Activated CD4-positive, alpha-beta T cell treated with anti-CD3 and anti-CD28 coated beads, Interleukin-2, amount 50 U/mL, for 1 hour (primary cell): ENCODE measurements at places on chromosomes 5 and 9.

- DNase-seq: no peak
These were observed 328.7 kb downstream of the MED10 start for GRCh38 chr5:6049662-6050061.

GRCh38 chr5:133735346-133735745, 123.0 kb upstream of the FSTL4 start:
- DNase-seq: no peak

DNA sequence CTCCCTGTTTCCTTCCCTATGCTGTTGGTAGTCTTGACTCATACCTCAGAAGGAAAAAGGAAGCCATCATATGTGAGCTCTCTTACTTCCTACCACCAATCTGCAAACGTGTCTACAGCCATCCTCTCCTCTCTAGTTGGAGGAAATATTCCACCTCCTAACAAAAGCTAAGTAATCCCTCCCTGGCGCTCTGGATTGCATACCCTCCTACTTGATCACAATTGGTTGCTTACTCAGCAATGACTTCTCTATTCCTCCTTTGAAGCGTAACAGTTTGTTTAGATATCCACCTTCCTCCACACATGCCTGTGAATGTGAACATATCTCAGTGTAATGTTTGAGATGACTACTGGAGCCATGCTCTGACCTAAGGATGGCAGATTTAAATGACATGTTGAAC, 18.2 kb downstream of the RUSC2 start:
- DNase-seq: no peak

DNA sequence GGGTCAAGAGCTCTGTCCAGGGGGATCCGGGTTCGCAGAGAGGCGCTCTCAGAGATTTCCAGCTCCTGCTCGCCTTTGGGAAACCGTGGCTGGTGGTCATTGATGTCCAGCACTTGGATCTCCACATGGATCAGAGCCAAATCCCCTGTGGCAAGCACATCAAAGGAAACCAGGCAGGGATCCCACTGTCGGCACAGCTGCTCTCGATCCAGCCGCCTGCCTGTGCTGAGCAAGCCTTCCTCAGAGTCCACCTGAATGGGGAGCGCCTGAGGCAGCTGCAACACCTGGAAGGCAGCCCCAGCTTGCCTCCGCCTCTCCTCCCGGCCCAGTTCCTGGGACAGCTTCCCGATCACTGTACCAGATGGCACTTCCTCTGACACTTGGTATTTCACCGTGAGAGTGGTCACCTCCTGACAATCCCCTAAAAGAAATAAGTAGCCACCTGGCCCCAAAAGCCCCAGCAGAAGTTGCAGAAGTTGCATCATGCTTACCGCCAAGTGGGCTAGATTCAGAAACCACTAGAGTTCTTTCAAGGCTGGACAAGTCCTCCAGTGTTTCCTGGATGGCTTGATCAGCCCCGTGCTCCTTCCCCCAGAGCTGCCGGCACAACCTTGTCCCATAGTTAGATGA, 520 bp downstream of the PCDH12 start:
- no peak for DNase-seq

GRCh38 chr9:120878188-120879130, 1.5 kb upstream of the PHF19 start:
- no peak for DNase-seq

DNA sequence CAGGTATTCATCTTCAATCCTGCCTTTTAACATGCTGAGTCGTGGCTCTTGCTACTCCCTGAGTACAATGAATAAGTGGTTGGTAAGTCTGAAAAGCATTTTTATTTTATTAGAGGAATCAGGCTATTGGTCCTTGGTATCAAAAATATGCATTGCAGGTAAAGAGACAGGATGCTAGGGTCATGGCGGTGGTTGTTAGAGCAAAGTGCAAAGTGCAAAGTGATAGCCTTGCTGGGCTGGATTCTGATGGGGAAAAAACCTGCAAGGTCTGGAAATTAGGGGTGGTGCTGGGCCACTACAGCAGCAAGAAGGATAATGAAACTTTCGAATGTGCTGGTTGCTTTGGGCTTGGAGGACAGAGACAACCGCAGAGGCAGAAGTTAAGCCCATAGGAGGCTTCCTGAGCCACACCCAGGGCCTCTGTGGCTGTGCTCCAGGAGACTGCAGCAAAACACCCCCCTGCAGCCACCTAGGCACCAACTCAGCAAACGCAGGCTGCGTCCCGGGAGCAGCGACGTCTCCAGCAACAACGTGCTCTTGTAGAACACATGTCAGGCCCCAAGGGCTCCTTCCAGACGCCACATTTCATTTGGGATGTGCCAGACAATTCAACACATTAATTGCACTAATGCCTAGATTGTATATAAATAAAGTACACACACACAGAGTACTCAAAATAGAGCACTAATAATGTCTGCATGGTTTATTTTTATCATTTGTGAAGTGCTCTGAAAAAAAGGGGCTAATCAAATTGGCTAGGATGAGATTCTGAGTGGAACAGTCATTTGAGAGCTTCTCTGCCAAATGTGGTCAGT, 149.8 kb upstream of the RAPGEF1 start:
- no peak for DNase-seq

GRCh38 chr5:152331718-152332117, 73.4 kb downstream of the NMUR2 start:
- no peak for DNase-seq

DNA sequence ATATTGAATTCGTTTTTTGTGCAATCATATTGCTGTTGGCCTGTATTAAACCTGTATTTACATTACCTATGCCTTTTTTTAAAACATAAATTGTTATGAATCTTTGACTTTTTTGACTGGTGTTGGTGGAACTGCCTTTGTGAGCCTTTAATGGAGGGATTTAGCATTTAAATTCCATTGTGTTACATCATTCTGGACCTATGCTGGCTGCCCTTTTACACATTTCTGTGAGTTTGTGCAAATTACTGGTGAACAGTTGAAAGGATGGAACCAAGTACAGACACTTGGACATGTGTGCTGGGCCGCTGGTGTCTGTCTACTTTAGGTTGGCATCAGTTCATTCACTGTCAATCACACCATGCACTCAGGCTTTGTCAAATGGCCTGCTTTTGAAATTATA, 3.4 kb downstream of the SNX18 start:
- DNase-seq: no peak

GRCh38 chr9:133770076-133770777, 32.1 kb upstream of the SARDH start:
- no peak for DNase-seq

- DNase-seq: no peak
These were observed 20.3 kb downstream of the KIF2A start for GRCh38 chr5:62326302-62326701.

DNA sequence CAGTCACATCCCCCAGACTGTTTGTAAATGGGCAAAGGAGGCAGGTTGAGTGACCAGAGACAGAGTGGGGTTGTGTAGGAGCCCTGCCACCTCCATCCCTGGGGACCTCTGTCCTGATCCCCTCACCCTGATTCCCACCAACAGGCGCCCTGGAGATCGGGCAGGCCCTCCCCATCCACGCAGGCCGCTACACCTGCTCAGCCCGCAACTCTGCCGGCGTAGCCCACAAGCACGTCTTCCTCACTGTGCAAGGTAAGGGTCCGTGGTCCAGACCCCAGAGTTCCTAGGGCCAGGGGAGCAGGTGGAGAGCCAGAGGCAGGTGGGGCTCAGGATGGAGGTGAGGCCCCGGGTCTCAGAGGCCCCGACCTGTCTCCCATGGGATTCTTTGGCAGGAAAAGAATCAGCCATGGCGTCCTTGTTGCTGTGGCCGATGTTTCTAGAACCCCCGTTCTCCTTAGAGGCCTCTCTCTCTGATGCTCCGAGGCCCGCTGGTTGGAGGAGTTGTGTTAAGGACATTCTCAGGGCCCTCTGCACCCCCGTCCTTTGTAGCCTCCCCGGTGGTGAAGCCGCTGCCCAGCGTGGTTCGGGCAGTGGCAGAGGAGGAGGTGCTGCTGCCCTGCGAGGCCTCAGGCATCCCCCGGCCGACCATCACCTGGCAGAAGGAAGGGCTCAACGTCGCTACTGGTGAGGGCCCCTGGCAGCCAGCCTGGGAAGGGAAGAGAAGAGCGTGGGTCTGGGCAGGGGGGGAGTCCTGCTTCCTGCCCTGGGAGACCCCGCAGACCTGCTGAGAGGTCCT, 41.9 kb upstream of the ASS1 start:
- no peak for DNase-seq
